Left cardiac atrium (tissue), 4 donors: ENCODE measurements at places on chromosomes 2 and 18. TPM values are rescaled to one million over a fixed set of nuclear protein-coding genes. Genes with fewer than 3 reads are reported as not detected.

DNA sequence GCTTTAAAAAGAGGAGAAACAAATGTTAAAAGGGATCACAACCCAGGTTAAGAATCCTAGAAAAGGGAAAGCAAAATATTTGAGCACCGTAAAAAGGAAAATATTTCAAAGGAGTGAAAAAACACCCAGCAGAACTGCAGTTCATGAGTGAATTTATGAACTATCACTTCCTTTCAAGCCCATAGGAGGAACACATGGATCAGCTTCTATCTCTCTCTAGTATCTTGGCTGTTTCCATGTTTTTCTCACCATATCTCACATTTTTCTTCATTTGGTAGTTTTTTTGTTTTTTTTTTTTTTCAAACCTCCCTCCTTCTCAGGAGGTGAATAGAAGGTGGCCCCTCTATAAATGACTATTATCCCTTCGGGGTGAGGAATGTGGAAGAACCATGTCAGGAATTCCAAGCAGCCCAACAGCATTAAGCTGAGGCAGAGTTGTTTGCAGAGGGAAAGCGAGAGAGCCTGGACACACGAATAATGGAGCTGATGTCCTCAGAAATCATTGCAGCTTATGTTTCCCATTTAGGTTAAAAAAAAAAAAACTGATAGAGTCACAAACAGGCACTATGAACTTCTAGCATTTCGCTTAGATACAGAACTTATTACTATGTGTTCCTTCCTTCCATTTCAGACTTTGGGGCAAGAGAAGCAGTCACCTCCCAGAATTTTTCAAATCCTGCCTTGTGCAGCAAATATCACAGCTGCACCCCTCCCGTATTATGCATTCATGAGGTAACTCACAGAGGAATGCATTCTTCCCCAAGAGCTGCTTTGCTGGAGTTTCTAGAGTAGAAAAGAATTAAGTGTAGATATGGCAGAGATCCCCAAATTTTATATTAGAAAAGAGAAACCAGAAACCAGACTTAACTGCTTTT, 315.6 kb downstream of the IRS1 start:
- DNase-seq: no peak

GRCh38 chr2:176536439-176537133, 267.3 kb downstream of the MTX2 start:
- DNase-seq: no peak

DNA sequence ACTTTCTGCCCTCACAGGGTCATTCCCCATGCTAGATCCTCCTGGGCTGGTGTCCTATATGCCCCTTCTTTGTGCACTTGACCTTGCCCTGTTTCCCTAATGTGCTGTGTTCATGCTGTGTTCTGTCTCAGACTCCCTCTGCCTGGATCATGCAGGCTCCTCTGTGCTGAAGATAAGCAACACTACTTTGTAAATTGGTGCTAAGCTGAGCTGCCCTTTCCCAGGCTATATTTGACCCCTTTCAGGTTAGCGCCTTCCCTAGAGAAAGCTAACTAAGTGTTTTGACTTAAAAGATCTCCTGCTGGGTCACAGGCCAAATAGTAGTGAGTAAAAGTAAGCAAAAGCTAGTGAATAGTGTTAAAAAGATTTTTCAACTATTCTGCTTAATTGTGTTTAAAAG, 257.2 kb upstream of the RGPD4 start:
- no peak for DNase-seq

GRCh38 chr18:23724681-23725080, 35.4 kb downstream of the LAMA3 start:
- no peak for DNase-seq

GRCh38 chr2:236501531-236501930, 68.1 kb upstream of the ACKR3 start:
- no peak for DNase-seq

DNA sequence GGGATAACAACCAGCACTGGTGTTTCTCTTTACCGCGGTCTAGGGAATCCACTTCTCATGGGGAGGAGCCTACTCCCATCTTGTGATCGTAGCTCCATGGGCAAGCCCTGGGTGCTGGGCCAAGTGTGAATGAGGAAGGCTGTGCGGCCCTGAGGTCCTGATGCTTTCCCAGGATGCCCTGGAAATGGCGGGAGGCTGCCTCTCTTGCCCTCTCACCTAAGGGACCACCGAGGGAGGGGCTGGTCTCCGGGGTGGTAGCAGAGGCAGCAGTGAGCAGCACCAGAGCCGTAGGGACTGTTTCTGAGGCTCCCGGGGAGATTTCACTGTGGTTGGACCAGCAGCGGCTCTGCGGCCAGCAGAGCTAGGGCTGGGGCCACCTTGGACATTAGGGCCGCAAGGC, 15.5 kb upstream of the NPPC start:
- DNase-seq: no peak

DNA sequence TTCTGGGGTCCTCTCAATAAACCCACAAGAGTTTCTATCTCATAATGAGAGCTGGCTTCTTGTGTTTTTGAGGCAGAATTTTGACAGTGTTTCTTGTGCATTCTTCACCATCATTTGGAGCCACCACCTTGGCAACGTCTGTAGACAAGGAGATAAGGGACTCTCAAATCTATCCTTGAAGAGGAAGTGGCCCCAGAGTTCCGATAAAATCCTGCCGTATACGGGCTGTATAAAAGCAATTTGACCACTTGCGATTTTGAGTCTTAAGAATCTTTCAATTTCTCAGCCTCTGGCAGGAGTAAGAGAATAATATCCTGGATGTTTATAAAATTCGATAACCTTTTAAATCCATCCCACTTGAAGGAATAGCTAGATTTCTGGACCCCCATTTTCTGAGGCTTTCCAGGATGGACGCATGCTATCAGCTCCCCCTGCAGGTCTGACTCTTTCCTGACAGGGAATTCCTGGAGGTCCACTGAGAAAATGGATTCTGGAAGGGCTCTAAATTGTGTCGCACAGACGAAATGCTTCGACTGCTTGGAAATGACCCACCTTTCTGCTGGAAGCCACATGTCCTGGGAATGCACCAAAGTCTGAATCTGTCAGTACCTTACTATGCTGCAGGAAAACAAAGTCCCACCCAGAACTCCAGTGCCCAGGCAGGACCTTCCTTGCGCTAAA, 54.1 kb downstream of the E2F6 start:
- peak; percentile 54 for DNase-seq

DNA sequence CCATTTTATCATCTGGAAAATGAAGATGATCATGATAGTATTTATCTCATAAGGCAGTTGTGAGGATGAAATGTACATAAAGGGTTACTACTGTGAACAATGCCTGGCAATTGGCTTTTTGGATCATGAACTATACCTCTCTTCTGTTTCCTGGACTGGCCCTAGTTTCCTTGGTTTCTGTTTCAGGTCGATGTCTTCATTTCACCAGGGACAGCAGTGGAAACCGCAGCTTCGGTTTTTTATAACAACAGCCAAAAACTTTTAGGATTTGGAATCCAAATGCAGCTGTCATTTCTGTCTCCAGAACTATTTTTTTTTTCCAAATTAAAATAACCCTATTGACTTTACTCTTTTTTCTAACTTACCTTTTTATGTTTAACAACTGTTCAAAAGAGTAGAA, 425.1 kb downstream of the RND3 start:
- no peak for DNase-seq

Gene CLEC4F
- 0.21 TPM for total RNA-seq

Gene CFAP65
- total RNA-seq: not detected
